ENCODE measurements at places on chromosomes 4 and X.

DNA sequence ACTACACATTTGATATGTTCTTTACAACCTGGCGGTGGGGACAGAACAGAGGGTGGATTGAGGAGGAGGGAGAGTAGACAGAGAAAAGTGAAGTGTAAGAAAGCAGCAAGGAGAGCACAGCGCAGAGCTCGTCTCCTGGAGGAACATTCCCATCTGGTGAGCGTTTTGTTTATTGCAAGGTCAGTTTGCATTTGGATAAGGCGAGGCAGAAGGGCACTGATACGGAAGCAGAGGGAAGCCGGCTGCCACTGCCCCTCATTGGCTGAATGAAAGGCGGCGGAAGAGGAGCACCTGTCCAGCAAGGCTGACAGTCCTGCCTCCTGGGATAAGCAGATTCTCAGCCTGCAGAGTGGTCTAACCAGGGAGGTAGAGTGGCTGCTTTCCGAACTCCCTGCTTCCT lies 83.2 kb downstream of the GPR143 start:
- no peak for DNase-seq

- no peak for DNase-seq
Measured at GRCh38 chrX:136647677-136648360, at the start of gene CD40LG. Gene CD40LG (plus strand): TSS chrX:136648158. CDS start chrX:136648249, 91 bp downstream.

- peak; percentile 10 for DNase-seq
Measured at GRCh38 chrX:3550160-3550751, 163.2 kb downstream of the PRKX start.

DNA sequence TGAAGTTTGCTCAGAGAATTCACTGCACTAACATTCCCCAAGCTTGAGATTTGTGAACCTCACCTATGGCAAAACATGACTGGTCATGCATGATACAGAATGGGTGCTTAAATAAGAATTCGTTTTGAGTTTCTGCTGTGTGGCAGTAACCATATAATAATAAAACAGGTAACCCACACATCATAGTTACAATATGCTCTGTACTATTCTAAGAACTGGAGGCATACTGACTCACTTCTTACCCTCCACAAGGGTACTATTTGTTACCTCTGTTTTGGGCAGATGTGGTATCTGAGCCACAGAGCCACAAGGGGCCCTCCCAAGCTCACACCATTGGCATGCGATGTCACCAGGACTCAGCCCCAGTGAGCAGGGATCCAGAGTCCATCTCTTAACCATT lies 17.6 kb downstream of the SLC2A9 start:
- no peak for DNase-seq

DNA sequence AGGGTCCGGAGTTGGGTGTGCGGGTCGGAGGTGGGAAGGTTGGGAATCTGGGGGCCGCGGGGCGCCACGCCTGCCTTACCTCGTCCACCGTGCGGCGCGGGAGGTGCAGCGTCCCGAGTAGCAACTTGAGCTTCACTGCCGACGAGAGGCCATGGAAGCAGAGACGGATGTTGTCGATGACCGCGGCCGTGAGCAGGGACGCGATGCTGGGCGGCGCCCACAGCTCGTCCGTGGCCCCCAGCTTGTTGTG lies 178 bp downstream of the NELFA start:
- no peak for DNase-seq

DNA sequence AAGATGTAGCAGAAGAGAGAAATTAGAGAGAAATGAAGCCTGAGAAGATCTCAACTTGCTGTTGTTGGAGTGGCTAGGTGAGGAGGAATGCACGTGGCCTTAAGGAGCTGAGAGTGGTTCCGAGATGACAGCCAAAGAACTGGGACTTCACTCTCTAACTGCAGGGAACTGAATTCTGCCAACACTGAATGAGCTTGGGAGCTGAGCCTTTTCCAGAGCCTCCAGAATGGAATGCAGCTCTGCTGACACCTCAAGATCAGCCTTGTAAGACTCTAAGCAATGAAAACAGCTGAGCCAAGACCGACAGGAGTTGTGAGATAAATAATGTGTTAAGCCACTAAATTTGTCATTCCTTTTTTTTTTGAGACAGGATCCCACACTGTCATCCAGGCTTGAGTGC lies 73.0 kb downstream of the TLL1 start:
- no peak for DNase-seq

DNA sequence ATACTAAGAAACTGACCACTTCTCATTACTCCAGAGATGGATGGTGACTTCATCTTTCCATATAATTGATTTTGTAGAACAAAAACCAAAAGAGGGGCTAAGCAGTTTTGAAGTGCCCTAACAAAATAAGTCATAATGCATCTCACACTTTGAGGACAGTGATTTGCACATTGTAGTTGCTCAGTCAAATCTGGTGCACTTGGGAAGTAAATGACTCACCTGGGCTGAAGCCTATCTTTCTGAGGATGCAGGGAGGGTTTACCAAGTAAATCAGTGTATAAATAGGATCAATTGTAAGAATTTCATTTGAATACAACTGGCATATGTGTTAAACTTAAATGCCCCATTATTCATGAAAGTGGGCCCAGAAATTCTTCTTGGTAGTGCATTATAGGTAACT lies 134.2 kb downstream of the DCLK2 start:
- no peak for DNase-seq

DNA sequence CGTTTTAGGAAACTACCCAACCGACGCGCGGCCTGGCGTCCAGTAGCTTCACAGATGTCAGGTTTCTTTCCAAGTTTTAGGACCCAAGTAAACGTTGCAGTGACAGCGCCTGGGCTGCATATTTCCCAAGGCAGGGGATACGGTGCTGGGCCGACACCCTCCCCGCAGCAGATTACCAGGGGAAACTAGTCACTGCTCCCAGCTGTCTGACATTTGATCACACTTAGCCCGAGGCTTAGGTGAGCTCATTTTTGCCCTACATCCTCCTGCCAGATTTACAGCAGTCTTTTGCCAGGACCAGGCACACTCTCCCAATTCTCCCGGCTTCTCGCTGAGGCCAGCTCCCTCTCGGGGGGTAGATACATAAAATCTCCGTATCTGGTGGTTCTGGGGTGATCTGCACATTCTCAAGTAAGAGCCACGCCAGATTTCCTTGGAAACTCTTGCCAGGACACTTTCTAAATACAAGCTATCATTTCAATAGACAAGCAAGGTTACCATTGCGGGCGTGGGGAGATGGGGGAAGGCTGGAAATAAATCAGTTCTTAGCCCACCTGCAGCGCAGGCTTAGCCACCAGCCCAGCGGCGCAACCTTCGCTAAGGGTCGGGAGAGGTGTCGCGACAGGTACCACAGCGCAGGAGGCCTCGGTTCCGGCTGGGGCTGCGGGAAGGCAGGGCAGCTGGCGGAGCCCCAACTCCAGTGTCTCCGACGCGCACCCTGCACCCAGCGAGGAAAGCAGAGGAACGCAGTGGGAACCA lies 2.5 kb upstream of the SOX3 start:
- no peak for DNase-seq

- no peak for DNase-seq
Measured at GRCh38 chr4:188976644-188977115, 837.4 kb downstream of the TRIML1 start.

DNA sequence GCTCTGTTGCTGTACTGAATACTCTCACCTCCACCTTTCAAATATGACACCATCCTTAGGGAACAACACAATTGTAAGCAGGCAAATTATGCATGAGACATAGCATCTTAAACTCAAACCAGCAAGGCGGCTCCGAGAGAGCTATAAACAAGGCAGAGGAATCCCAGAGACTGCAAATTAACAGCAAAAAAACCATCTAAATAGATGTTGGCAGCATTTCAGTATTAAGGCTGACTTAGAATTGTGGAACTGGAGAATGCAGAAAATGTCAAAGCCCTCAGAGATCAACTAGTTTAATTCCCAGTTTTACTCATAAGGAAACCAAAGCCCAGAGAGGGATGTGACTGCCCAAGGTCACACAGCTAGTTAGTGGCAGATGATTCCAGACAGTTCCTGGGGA lies 37.2 kb upstream of the SPANXC start:
- no peak for DNase-seq

DNA sequence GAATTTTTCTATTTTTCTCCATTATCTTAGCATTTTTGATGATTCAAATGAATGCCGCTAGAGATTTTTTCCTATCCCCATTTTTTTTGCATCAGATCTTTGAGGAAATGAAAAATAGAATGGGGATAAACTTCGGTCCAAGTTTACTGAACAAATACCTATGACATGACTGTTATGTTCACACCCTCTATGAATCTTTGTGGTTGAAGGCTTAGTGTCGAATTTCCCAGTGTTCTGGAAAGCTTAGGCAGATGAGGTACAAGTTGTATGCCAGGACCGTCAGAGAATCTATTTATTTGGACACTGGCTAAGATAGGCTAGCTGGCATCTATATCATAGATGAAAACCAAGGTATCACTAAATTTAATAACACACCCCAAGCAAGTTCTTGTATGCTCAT lies 123.4 kb downstream of the SPCS3 start:
- DNase-seq = no peak

GRCh38 chr4:143397887-143398286 lies 61.2 kb downstream of the GAB1 start:
- DNase-seq = no peak

GRCh38 chr4:8242782-8243560 lies 26.6 kb upstream of the HTRA3 start:
- no peak for DNase-seq

GRCh38 chrX:44105228-44105913 lies 132.2 kb upstream of the NDP start:
- DNase-seq = no peak

DNA sequence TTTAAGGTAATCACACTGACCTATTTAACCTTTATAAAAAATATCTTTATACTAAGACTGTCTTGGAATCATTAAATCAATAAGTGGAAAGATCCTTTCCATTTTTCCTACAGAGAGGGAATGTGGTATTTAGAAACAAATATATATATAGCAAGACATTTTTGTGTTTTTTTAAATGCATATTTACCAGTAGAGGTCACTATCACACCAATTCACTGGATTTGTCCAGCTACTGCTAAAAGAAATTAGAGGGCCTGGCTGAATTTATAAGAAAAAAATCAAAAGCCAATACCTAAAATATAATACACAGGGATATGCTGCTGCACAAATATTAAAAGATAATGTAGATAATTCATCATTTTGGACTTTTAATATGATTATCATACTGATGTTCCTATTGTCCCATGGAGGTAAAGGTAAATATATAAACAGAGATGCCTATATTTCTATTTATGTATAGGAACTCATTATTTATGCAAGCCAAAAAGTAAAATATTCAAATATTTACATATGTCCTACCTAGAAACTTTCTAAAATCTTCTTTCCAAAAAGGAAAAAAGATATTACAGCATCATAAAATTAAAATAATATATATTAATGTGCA lies 69.5 kb downstream of the PDE5A start:
- peak; percentile 38 for DNase-seq

GRCh38 chr4:65589921-65590320 lies 80.4 kb downstream of the EPHA5 start:
- DNase-seq = no peak

DNA sequence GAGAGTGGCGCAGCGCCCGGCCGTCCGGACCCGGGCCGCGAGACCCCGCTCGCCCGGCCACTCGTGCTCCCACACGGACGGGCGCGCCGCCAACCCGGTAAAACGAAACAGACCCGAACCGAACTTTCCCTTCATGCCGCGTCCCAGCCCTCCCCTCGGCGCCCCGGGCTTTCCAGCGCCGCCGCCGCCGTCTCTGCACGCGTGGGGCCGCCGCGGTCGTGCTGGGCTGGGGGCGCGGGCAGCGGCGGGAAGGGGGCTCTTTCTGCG lies 222 bp downstream of the SMAD1 start:
- no peak for DNase-seq

GRCh38 chr4:185183622-185184281 lies 20.0 kb downstream of the CFAP97 start:
- DNase-seq = peak; percentile 92

GRCh38 chrX:40227125-40227524 lies 129.4 kb upstream of the BCOR start:
- DNase-seq = no peak

DNA sequence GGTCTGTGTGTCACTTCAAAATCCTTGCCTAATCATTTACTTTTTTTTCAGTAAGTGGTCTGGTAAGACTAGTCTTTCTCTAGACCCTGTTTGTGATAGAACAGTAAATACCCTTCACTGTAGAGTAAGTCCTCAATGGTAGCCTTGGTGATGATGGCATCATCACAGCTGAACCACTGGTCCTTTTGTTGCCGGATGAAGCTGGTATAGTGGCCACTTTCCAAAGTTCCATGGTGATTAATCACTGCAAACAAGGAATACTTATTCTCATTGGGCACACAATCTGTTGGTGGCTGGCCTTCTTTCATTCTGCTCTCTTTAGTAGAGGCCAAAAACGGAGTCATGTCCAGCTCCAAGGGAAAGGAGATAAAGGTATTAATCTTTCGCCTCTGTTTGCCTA lies 2.9 kb downstream of the USP51 start:
- no peak for DNase-seq

DNA sequence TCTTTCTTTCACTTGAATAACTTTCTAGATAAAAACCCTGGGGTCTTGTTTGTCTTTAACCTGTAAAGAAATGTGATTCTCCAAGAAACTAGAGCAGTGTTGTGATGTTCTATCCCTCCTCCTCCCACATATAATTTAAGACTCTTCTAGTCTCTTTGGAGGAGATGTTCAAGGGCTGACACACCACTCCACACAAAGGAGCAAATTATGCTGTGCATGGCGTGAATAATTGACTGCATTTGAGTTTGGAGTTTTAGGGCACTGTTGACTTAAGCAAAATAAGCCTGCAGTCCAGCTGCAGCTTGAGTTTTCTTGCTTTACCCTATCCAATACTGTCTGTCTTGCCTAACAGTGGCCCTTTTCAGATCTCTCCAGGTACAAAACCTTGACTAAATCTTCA lies 119.7 kb downstream of the CHRDL1 start:
- DNase-seq = no peak

GRCh38 chrX:69082753-69083150 lies 82.5 kb downstream of the PJA1 start:
- DNase-seq = no peak

GRCh38 chr4:14641871-14642270 lies 360.4 kb upstream of the CPEB2 start:
- no peak for DNase-seq

GRCh38 chr4:56733352-56733751 lies 52.3 kb upstream of the HOPX start:
- no peak for DNase-seq

DNA sequence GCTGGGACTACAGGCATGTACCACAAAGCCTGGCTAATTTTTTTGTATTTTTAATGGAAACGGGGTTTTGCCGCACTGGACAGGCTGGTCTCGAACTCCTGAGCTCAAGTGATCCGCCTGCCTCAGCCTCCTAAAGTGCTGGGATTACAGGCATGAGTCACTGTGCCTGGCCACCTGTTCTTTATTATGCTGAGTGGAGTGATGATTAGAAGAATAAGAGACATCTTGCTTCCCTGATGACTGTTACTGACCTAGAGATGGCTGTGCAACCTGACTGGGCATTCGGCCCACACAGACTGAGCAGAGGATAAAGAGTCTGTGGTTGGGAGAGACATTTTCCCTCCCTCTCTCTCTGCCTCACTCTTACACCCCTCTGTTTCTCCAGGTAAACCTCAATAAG lies 56.7 kb downstream of the SPINK2 start:
- no peak for DNase-seq

DNA sequence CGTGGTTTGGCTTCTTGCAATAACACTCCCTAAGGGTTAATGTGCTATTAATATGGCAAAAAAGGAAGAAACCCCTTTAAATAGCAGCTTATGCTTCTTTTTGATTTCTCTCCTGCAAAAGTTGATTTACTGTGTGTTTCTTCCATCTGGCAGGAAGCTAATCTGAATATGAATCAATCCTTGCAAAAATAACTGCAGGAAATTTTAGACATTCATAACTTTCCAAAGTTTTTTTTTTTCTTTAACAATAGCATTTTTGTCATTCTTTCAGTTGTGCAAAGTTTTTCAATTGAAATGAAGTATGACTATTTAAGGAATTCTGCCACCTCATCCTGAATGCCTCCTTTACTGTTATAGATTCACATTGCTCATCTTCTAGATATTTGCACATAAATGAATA lies 115.6 kb downstream of the SPANXA1 start:
- DNase-seq = no peak
